A549 treated with CORT108297 at 1 μM for 4 hours (cell line): ENCODE measurements at places on chromosomes 5 and 9. TPM values are rescaled to one million over a fixed set of nuclear protein-coding genes. Genes with fewer than 3 reads are reported as not detected.

CTSL gene
- total RNA-seq: 771 to 906 TPM (median 806 TPM) in 5 replicates

HIGD2A gene
- 249 to 273 TPM (median 257 TPM) in 5 replicates for total RNA-seq

PPP2R2B gene
- 0.06 to 0.24 TPM (median 0.14 TPM) in 5 replicates for total RNA-seq

PFN3 gene
- not detected in 5 replicates for total RNA-seq

CDO1 gene
- total RNA-seq: 0.08 TPM in 1 of 5 replicates, not detected in the others

ENTREP1 gene
- total RNA-seq: 0.43 to 0.74 TPM (median 0.57 TPM) in 5 replicates

HTR1A gene
- not detected in 5 replicates for total RNA-seq

SLC46A2 gene
- 0.02 TPM in 1 of 5 replicates, not detected in the others for total RNA-seq

MUSK gene
- total RNA-seq: not detected in 5 replicates

SPATA31C1 gene
- not detected in 5 replicates for total RNA-seq

CCL27 gene
- 0.15 to 0.21 TPM (median 0.16 TPM) in 3 of 5 replicates, not detected in the others for total RNA-seq

FOXD4 gene
- 0.25 to 0.82 TPM (median 0.44 TPM) in 5 replicates for total RNA-seq

WDR38 gene
- 0.09 to 0.11 TPM (median 0.09 TPM) in 3 of 5 replicates, not detected in the others for total RNA-seq

FOXD4L5 gene
- total RNA-seq: 0.03 to 0.07 TPM (median 0.04 TPM) in 3 of 5 replicates, not detected in the others

TAF11L10 gene
- not detected in 5 replicates for total RNA-seq

DBH gene
- total RNA-seq: not detected in 5 replicates

TXNDC8 gene
- total RNA-seq: not detected in 5 replicates

MLANA gene
- not detected in 5 replicates for total RNA-seq
